ENCODE measurements at places on chromosomes 5 and 9.
A peak's percentile ranks its signal among the peaks of the same experiment; 100 is the strongest.

- DNase-seq, result no peak
Observed at GRCh38 chr9:72734631-72735030, 213.2 kb downstream of the TMC1 start.

DNA sequence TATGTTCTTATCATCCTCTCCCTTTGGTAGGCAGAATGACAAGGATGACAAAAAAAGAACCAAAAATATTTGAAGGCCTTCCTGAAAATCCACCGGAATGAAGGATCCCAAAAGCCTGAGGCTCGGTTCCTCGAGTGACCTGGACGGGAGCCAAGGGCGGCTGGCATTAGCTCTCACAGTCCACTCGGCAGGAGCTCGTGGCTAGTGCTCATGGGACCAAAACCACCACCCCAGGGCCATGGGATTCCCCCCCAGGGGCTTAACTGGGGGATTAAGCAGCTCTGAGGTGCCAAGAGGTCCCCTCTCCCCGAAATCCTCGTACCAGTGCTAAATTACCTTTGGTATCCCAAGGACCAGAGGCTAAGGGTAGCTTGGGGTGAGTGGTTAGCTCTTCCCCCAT lies 586 bp upstream of the PDZD2 start:
- DNase-seq, result no peak

- DNase-seq, result no peak
Observed at GRCh38 chr5:30747412-30747811, 446.1 kb upstream of the CDH6 start.

- DNase-seq, result no peak
Observed at GRCh38 chr9:136628268-136628667, 34.4 kb upstream of the EGFL7 start.

GRCh38 chr9:112846528-112847488 lies 43.9 kb downstream of the SLC46A2 start:
- peak; percentile 59 for DNase-seq

DNA sequence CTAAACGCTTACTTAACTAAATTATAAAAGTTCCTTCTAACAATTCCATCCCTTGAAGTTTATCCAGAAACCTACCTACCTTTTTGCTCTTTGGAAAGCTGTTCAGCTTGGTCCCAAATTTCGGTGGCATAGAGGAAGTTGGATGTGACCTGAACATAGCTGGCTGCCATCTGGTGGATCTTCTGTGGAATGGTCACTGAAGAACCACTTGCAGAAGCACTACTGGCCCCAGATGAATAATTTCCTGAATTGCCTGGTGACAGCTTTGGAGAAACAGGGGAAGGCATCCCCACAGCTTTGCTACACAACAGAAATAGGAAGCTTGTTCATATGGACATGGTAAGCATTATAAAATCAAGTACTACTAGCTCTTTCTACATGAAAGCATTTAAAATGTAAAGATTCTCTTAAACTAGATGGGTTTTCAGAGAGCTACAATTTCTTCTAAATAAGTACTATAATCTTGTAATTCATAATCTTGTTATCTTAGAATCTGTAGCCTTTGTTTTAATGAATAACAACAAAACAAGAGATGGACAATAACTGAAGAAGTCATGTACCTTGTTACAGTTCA lies 9.9 kb downstream of the LEAP2 start:
- DNase-seq, result peak; percentile 67

- DNase-seq, result no peak
Observed at GRCh38 chr5:96335873-96336272, 97.2 kb downstream of the PCSK1 start.

DNA sequence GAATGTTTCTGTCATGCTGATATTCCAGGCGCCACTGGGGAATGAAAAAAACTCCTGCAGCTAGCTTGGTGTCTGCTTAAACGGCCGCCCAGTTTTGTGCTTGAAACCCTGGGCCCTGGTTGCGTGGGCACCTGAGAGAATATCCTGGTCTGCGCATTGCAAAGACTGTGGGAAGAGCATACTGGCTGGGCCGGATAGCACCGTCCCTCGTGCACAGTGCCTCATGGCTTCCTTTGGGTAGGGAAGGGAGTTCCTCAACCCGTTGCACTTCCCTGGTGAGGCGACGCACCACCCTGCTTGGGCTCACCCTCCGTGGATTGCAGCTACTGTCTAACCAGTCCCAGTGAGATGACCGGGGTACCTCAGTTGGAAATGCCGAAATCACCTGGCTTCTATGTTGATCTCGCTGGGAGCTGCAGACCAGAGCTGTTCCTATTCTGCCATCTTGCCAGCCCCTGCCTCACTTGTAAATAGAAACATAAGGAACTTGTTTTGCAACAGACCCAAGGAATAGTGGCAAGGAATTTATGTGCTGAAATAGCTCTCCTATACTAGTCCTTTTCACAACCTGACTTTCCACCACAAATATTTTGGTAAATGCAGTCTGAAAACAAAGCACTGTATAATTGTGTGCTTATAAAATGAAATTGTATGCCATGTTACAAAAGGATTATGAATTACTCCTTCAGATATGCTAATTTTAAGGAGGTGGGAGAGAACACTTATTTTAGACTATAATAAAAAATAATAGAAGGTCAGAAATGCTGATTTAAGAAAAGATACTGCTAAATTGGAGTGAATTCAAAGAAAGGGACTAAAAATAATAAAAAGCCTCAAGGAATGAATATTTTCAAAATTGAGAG lies 90.3 kb downstream of the ADAMTSL1 start:
- no peak for DNase-seq

DNA sequence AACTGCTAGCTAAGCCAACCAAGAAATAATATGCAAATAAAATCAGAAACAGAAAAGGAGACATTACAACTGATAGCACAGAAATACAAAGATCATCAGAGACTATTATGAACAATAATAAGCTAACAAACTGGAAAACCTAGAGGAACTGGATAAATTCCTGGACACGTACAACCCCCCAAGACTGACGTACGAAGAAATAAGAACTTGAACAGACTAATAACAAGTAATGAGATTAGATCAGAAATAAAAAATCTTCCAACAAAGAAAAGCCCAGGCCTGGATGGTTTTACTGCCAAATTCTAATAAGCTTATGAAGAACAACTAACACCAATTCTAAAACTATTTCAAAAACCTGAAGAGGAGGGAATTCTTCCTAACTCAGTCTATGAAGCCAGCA lies 67.9 kb downstream of the EPB41L4A start:
- no peak for DNase-seq

DNA sequence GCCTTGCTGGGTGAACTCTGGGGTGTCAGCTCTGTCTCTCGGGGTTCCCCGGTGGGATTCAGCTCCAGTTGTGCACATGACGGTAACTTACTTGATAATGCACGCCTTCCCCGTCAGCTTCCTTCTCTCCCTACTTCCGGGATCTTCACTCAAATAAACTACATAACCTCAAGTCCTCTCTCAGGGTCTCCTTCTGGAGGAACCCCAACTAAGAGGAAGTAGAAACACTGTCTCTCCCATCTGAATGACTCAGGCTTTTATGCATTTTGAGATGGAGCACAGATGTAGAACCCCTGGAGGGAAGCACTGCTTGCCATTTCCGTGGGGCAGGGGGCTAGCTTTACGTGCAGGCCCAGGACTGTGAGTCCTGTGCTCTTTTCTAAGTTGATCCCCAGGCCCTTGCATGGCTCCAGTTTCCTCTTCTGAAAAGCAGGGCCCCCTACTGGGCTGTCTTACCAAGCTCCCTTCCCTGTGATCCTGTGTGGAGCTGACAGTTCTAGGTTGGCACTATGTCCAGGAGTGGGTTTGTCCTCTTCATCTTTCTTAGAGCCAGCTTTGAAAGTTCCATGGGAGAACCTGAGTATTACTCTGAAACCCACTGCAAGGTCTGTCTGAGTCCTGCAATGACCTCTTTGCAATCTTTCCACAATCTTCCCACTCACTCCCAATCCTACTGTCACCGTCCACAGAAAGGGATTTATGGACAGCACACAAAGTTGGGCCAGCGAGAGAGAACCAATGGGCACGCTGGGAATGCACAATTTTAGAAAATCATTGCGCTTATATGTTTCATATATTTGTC lies 17.7 kb downstream of the S1PR3 start:
- no peak for DNase-seq

DNA sequence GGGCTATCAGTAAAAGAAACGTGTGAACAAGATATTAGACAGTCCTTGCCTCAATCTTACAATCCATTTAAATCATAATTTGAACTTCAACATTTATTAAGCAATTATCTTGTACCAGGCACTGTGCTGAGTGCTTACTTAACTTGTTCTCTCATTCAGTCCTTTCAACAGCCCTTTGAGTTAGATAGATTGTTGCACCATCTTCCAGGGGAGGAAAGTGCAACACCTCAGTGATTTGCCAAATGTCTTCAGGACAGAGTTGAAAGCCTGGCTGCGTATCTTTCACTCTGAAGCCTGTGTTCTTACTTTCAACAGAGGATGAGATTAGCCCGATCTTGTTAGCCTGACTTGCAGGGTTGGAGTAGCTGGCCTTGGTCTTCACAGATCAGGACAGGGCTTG lies 34.2 kb upstream of the SUB1 start:
- DNase-seq, result no peak

DNA sequence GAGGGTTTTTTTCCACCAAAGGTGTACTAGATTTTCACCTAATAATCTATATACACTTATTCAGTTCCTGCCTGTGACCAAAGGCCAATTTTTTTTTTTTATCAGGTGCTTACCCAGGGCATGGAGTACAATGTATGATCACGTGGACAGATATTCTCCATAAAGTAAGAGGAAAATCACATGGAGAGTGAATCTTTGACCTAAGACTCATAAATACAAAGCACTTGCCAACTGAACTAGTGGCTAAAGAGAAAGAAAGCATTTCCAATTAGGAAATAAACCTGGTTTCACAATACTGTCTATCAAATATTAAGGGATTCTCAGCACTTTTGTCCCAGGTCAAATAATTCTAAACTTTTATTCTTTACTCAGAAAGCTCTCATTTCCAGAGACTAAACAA lies 33.0 kb upstream of the CEP120 start:
- DNase-seq, result no peak

- no peak for DNase-seq
Observed at GRCh38 chr5:141960018-141960417, 2.0 kb upstream of the PCDH12 start.

GRCh38 chr9:91954841-91955471 lies 4.9 kb upstream of the ROR2 start:
- DNase-seq, result peak; percentile 91

- DNase-seq, result no peak
Observed at GRCh38 chr5:127556609-127557334, 39.3 kb downstream of the PRRC1 start.

- DNase-seq, result no peak
Observed at GRCh38 chr5:113824307-113824706, 310.8 kb downstream of the YTHDC2 start.

DNA sequence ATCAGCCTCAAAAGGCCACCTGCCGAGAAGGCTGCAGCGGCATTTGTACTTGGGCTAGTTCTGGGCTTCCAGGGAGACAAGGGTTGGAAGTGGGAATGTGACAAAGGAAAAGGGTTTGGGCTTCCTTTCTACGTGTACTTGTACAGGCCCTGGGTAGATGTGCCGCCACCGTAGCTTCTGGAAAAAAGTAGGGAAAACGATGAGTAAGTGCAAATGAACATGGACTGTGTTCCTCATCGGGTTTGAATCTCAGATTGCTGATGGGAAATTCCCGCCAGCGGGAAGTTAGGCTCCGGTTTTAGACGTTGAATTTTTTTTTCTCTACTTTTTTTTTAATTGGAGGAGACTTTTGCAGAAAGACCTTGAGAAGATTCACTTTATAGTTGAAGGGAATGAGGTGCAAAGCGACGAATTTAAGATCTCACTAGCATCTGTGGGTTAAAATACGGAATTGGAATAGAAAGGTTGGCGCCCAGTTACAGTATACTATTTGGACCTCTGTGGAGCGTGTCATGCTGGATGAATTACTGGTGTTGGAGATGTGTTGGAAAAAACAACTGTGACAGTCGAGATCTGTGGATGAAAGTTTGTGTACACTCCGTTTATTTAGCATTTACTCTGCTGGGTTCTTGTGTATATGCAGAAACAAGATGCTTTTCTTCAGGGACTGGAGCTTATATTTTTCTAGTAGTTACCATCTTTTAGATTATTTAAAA lies 1.2 kb downstream of the G3BP1 start:
- peak; percentile 23 for DNase-seq

DNA sequence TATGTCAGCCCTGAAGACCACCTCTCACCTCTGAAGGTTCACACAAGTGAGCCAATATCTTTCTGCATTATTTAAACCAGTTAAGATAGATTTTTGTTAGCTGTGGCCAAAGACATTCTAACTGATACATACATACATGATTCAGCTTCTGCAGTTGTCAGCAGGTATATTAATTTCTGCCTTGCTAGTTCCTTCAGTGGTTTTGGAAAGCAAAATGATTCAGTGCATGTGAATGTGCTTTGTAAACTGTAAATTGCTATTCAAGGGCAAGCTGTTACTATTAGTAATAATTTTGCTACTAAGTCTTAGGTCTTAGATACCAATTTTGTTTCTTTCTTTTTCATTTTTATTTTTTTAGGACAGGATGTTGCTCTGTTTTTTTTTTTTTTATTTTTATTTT lies 89.2 kb upstream of the ERBIN start:
- peak; percentile 77 for DNase-seq

DNA sequence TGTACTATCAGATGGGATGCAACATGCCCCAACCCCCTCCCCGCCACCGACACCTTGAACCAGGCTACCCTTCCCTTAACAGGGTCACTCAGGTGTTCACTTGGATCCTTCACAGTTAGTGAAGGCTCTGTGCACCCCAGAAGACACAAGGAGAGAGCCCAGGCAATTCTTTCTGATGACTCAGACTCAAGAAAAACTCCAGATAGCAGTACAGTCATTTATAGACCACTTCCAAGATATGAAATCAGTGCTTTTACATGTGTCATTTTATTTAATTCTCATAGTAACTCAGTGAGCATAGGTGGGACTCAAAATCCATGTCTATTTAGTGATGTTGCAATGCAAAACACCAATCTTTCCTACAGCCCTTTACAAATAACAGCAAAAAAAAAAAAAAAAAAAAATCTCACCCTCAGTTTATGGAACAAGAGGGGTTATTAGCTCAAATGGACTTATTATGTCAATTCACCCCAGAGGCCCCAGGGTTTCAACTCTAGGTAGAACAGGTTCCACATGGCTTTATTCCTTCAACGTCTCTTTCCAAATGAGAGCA lies 71.9 kb downstream of the FOXD1 start:
- DNase-seq, result peak; percentile 74

DNA sequence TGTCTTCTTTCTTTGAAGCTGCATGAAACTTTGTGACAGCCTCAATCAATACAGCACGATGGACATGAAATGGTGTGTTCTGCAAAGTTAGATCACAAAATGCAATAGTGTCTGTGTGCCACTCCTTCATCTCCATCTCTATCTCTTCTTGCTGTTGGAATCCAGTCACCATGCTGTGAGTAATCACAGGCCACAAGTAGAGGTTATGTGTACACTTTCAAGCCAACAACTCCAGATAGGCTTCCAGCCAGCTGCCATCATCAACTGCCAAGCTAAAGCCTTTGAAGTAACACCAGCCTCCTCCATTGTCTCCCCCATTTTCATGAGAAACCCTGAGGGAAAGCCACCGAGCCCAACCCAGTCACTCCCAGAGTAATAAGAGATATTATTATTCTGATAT lies 360.6 kb downstream of the PTPRD start:
- DNase-seq, result no peak

Data from fibroblast of skin of scalp (primary cell).